ENCODE measurements at places on chromosomes 7 and 10. TPM values are rescaled to one million over a fixed set of nuclear protein-coding genes. Genes with fewer than 3 reads are reported as not detected.

MOGAT3 gene
- total RNA-seq = not detected

DNA sequence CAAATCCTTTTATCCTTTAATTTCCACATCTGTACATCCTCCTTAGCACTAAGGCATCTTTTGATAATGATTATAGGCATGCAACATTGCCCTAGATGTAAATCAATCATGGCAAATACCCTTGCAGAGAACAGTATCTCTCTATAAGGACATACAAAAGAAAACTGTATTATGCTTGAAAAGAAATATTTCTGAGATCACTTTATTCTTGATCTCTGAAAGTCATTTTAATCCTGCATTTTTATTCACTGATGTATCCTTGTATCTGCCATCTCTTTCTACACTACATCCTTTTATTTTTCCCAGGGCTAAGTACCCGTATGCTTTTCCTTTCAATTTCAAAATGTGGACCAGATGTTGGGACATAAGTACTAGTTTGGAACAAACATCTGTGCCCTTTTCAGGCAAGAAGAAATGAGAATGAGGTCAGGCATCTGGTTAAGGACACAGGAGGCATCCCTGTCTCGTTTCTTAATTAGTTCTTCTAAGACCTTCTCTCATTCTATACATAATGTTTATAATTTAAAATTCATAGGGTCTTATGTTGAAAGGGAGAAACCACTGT, 338.6 kb downstream of the CNTNAP2 start:
- no peak for DNase-seq

GRCh38 chr10:84225427-84226173, at the start of gene LRIT2:
LRIT2 (minus strand) TSS chr10:84225544; CDS start chr10:84225520, 24 bp downstream.
- no peak for DNase-seq

DNA sequence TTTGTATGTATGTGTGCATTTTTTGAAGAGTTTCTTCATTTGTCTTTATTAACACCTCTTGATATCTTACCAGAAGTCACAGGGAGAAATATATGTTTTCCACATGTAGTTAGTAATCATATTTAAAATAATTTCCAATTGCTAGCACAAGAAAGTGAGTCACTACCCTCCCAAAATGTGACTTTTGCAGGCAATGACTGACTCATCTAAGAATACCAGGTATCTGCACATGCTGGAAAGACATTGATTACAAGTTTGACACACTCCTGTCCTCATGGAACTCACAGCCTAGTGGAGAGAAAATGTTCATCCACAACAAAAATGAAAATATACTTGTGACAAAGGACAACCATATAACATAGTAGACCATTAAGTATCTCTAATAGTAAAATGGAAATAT, 82.9 kb downstream of the SEMA3D start:
- DNase-seq = no peak

- DNase-seq = no peak
These were observed 9.9 kb downstream of the BAZ1B start for GRCh38 chr7:73512018-73512780.
